Right cardiac atrium (tissue), 5 donors: ENCODE measurements at places on chromosomes 1 and 21. TPM values are rescaled to one million over a fixed set of nuclear protein-coding genes. Genes with fewer than 3 reads are reported as not detected.

The CFHR2 gene
- not detected for total RNA-seq

The CCDC28B gene
- total RNA-seq, result 12.8 TPM

The DISP1 gene
- 5.5 TPM for total RNA-seq

The S100A1 gene
- 1,739 TPM for total RNA-seq

The VSIG8 gene
- total RNA-seq, result 0.23 TPM

The RNF207 gene
- total RNA-seq, result 52.8 TPM

The GPR25 gene
- not detected for total RNA-seq

The HCN3 gene
- total RNA-seq, result 1.2 TPM

The EPHB2 gene
- 4.3 TPM for total RNA-seq

The VTCN1 gene
- total RNA-seq, result 0.11 TPM

The SPRR2A gene
- not detected for total RNA-seq

The SOX13 gene
- total RNA-seq, result 13.7 TPM

The LCE1A gene
- not detected for total RNA-seq

The SAMSN1 gene
- total RNA-seq, result 4.7 TPM

The TRIM62 gene
- total RNA-seq, result 2.2 TPM
